ENCODE measurements at places on chromosomes 11 and 22. TPM values are rescaled to one million over a fixed set of nuclear protein-coding genes. Genes with fewer than 3 reads are reported as not detected.

The SCGB1C1 gene
- total RNA-seq: not detected

The PKP3 gene
- 274 TPM for total RNA-seq

The BRD1 gene
- total RNA-seq: 31.4 TPM

The UPK2 gene
- total RNA-seq: not detected

The ABCG4 gene
- total RNA-seq: 1.4 TPM

The ABTB2 gene
- total RNA-seq: 8.0 TPM

The LRFN4 gene
- total RNA-seq: 26.2 TPM

The POTEH gene
- not detected for total RNA-seq

The DDIAS gene
- total RNA-seq: 4.9 TPM

The KCNK4 gene
- not detected for total RNA-seq

The ZNF214 gene
- total RNA-seq: 3.8 TPM

The MYRF gene
- under 0.01 TPM for total RNA-seq

The MOV10L1 gene
- total RNA-seq: not detected

The OR5A1 gene
- total RNA-seq: not detected

The MPPED1 gene
- not detected for total RNA-seq

The MMP12 gene
- total RNA-seq: not detected

The ESAM gene
- total RNA-seq: not detected

The ROBO4 gene
- total RNA-seq: 2.0 TPM

The FZD4 gene
- total RNA-seq: 1.3 TPM

The FXYD2 gene
- total RNA-seq: not detected

The PATE4 gene
- total RNA-seq: not detected

The MRPL23 gene
- 40.8 TPM for total RNA-seq

The ENTHD1 gene
- not detected for total RNA-seq

The TST gene
- total RNA-seq: 40.2 TPM

The CEP57 gene
- 82.6 TPM for total RNA-seq

The KCNJ4 gene
- total RNA-seq: not detected

The UBE4A gene
- total RNA-seq: 34.0 TPM

The P4HA3 gene
- 1.4 TPM for total RNA-seq

The FAR1 gene
- 104 TPM for total RNA-seq

The IGLL1 gene
- total RNA-seq: not detected

The CARD16 gene
- 2.2 TPM for total RNA-seq

The OR56A5 gene
- not detected for total RNA-seq

The MMP8 gene
- not detected for total RNA-seq

The GGT5 gene
- under 0.01 TPM for total RNA-seq

The C1QTNF5 gene
- total RNA-seq: not detected

The MRGPRE gene
- total RNA-seq: 0.83 TPM

The TP53AIP1 gene
- 5.7 TPM for total RNA-seq

The BRSK2 gene
- total RNA-seq: 0.21 TPM

The IFITM10 gene
- total RNA-seq: 3.6 TPM

The RBMXL2 gene
- not detected for total RNA-seq

The CYTH4 gene
- under 0.01 TPM for total RNA-seq

The GSTT2B gene
- 15.8 TPM for total RNA-seq
